ENCODE measurements at places on chromosomes 7 and 10.

DNA sequence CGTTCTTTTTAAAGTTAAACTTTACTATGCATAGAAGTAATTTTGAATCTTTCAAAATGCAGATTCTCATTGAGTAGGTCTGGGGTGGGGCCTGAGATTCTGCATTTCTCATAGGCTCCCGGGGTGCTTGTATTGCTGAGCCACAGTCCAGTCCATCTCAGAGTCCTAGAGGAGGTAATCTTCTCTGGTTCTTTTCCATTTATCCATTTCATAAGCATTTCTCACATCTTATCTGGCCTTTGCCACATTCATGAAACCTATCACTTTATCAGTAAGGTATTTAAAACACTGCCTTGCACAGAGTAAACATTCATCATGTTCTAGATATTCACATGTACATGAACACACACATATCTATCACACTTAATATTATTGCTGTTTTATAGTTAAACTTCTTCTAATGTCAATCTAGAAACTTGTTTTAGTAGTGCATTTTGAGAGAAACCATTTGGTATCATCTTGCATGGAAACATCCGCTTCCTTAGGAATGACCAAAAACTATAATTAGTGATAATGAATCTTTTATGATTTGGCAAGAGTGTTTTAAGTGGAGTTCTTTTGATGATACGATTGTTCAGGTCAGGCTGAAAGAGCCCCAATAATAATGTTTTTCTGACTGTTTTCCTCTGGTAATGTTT lies 12.0 kb downstream of the GNAI1 start:
- DNase-seq: no peak

DNA sequence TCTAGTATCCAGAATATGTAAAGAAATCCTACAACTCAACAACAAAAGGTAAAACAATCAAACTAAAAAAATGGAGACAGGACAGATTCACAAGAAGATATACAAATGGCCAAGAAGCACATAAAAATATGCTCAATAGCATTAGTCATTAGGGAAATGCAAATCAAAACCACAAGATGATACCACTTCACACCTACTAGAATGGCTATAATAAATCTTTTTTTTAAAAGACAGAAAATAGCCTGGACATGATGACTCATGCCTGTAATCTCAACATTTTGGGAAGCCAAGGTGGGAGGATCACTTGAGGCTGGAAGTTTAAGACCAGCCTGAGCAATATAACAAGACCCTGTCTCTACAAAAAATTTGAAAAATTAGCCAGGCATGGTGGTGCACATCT lies 27.9 kb upstream of the CHCHD3 start:
- DNase-seq: no peak

DNA sequence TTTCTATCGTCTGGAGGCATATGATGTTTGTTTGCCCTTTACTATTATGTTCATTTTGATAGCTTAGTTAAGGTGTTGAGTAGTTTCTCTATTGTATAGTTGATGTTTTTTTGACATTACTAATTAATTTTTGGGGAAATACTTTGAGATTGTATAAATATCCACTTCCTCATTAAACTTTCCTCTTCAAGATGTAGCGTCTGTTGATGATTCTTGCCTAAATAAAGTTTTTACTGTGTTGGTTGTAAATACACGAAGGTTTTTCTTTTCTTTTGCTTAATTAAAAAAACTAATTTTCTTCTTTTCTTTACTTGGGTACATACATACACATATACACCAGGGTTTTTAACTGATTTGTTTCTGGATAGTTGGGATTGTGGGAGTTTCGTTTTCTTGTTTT lies 8.5 kb downstream of the KMT2E start:
- DNase-seq: no peak

GRCh38 chr10:117462816-117463544 lies 79.6 kb upstream of the EMX2 start:
- no peak for DNase-seq

DNA sequence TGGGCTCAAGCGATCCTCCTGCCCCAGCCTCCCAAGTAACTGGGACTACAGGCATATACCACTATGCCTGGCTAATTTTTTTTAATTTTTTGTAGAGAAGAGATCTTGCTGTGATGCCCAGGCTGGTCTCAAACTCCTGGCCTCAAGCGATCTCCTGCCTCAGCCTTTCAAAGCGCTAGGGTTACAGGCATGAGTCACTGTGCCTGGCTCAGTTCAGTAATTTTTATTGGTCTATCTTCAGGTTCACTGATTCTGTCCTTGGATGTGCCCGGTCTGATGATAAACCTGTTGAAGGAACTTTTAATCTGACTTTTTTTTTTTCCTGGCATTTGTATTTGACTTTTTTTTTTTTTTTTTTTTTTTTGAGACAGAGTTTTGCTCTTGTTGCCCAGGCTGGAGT lies 40.1 kb upstream of the STRIP2 start:
- no peak for DNase-seq
